NCI-H2081 treated with DMSO at 0.1 percent for 48 hours (cell line): ENCODE measurements at places on chromosomes 16 and 17.

GRCh38 chr17:41153856-41154255 lies 4.2 kb upstream of the KRTAP4-5 start:
- no peak for DNase-seq

DNA sequence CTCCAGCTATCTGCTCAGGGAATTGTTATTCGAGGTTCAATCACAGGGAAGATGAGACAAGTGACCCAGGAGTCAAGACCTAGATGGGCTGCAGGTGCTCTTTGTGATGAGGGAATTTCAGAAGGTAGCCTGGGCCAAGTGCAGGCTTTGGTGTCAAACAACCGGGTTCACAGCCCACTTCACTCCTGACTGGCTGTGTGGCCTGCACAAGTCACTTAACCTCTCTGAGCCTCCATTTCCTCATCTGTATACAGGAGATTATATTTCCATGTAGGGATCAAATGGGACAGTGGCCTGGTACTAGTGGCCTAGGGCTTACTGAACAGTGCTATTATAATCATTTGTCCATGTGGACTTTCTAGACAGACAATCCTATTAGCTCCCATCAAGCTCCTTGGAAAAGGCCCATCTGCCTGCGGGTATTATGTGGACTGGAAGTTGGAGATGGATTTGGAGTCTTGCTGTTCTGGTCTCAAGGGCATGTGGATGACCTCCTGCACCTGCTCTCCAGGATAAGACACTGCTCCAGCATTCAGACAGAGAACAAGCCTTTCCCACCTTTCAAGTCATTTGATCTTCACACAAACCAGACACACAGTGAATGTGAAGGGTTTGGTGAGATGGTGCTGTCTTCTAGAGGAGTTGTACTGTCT lies 3.1 kb upstream of the MT1X start:
- no peak for DNase-seq

DNA sequence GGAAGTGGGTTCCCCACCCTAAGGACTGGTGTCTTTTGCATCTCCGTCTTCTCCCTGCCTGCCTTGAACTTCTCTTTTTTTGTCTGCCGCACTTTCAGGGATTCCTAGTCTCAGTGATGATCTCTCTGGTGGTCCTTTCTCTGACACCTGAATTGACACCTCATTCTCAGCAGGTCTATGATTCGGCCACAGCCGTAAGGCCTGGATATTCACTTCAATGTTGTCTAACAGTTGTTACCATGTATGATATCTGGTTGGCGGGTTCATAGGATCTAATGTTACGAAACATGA lies 25.1 kb upstream of the SLC47A1 start:
- DNase-seq, result no peak

DNA sequence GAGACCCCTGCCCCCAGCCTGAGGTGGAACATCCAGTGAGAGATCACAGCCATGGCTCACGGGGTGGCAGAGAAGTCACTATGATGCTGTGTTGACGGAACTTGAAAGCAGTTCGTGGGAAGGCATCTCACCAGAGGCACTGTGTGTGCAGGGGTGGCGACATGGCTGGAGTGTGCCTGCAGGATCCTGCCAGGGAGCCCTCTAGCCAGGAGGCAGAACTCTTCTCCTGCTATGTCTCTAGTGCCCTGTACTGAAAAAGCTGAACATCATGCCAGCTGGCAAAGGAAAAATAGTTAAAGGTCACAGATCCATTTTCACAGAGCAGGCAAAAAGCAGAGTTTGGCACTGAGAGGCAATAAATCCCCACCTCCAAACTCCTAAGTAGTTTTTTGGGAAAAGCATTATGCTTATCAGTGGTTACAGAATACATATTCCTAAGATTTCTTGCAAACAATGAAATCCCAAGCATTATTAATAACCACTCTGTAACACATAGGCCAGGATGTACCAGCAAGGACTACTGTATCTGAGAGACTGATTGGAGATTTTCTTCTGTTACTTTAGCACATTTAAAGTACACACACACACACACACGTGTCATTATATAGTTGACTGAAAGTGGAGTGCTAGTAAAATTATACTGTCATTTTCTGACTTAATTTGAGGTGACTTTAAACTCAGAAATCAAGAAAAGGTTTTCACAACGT lies 36.8 kb downstream of the TNRC6C start:
- DNase-seq, result peak; percentile 4

- no peak for DNase-seq
Observed at GRCh38 chr17:69597898-69598692, 183.6 kb downstream of the MAP2K6 start.
